ENCODE measurements at places on chromosomes 5 and 9.

DNA sequence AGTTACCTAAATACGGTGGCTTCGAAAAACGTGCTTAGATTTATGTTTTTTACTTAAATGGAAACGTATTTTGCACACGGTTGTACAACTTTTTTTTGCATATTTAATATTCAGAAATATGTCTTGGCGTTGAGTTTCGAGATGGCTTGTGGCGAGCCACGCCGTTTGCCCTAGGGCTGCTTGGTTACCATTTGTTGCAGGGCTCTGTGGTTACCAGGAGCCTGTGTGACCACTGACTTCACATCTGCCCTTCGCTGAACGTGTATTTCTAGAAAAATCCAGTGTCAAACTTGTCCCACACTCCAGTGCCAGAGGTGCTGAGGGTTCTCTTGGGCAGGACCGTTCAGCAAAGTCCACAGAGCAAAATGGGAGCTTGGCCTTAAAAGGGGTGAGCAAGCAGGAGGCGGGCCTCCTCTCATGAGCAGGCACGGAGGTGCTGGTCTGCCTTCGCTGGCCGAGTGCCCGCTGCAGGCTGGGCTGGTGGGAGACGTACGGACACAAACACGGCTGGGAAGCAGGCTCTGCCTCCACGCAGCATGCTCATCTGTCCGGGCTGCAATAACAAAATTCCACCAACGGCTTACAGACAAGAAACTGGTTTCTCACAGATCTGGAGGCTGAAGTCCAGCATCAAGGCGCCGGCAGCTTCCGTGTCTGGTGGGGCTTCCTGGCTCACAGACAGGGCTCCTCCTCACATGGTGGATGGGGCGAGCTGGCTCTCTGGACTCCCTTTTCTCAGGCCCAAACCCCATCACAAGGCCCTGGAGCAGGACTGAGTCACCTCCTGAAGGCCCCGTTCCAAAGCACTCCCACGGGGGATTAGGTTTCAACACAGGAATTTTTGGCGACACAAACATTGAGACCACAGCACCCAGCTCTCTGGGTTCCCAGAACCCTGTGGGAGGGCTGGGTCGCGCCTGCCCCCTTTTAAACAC lies 5.4 kb downstream of the MRPL36 start:
- DNase-seq: no peak

- no peak for DNase-seq
These were observed 12.3 kb downstream of the GPBP1 start for GRCh38 chr5:57186194-57186593.

DNA sequence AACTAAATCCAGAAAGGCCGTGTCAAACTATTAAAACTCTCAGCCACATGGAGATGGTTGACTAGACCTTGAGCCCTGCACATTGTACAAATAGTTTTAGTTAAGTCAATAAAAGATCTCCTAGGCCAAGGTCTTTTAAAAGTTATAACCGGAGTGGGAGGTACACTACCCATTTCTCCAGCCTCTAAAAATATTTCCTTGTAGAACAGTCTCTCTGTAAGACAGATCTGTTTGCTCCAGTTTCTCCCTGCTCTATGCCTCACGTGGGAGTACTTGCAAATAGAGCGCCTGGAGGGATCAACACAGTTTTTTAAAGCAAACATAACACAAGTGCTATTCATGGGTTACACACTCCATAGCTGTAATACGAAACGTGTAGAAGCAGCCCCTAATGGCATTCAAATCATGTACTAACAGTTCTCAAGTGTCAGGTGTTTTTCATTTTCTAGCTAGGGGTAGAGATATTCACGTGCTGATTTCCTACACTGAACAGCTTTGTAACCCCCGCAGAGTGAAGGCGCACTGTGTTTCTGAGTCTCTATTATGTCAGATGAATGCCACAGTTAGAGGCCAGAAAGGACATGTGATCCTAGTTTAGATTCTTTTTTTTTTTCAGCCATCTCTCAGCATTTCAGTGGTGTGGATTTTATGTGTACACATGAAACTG lies 703.4 kb upstream of the GRAMD2B start:
- no peak for DNase-seq

GRCh38 chr9:33128570-33128969 lies 38.6 kb downstream of the B4GALT1 start:
- DNase-seq: no peak

DNA sequence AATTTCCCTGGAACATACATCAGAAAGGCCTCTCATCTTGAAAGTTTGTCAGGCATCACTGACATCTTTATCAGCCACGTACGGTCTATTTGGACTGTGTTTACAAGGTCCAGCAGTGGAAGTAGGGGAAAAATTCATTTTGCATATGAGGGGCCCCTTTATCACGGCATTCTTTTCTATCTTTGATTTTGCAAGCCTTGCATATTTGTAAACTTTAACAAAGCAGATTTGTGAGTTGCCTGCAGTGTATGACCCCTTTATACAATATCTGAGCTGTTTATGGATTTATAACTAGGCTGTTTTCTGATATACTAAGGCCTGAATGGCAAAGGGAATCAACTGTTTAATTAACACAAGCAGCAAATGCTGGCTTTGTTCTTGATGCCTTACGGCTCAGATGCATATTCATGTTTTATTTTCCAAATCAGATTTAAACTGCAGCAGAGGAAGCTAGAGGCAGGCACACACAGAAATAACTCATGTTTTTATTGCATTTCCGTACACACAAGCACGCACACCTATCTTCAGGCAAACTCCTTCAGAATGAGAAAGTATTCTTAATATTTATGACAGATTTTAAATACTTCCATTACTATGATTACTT lies 61.1 kb downstream of the CD180 start:
- no peak for DNase-seq

- DNase-seq: no peak
These were observed 41.5 kb downstream of the BOD1 start for GRCh38 chr5:173574983-173575382.

GRCh38 chr9:2745560-2746380 lies 28.5 kb downstream of the KCNV2 start:
- DNase-seq: no peak

DNA sequence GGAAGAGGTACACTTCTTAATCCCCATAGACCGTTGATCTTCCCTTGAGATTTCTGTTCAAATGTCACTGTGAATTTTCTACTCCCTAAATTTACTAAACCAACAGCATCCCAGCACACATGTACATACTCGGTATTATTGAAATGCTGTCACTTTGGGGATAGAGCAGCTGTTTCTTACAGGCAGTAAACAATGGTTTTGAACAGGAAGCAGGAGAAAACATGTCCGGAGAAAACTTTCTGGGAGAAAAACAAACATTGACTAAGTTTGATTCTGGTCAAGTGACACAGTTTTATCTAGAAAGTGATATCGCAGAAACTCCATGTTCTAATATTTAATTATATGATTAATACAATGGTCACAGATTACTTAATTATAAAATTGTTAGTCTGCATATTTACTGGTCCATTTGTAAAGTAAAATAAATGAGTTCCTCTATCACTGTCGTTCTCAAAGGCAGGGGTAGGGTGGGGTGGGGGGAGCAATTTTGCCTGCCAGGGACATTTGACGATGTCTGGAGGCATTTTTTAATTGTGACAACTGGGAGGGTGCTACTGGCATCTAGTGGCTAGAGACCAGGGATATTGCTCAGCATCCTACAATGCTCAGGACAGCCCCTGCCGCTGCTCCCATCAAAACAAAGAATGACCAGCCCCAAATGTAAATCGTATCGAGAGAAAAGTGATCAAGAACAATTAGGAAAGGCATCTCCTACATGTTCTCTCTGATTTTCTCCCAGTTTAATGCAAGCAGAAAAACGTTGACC lies 12.2 kb downstream of the TAS2R1 start:
- DNase-seq: no peak

- DNase-seq: no peak
These were observed 744 bp downstream of the OTULIN start for GRCh38 chr5:14665101-14665822.

DNA sequence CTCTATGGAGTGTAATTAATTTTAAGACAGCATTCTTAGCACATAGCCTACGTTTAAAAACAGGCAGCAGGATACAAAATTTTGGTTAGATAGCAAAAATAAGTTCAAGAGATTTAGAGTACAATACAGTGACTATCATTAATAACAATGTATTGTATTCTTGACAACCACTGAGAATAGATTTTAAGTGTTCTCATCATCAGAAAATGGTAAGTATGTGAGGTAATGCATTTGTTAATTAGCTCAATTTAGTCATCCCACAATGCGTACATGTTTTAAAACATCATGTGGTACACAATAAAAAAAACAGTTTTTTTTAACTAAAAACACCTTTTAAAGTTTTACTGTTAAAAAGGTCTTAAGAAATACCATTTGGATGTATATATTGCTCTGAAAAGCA lies 94.2 kb downstream of the MUSK start:
- no peak for DNase-seq

GRCh38 chr5:106363578-106363977 lies 1307.2 kb downstream of the EFNA5 start:
- no peak for DNase-seq

GRCh38 chr5:10229306-10230048 lies 20.2 kb downstream of the ATPSCKMT start:
- DNase-seq: no peak

DNA sequence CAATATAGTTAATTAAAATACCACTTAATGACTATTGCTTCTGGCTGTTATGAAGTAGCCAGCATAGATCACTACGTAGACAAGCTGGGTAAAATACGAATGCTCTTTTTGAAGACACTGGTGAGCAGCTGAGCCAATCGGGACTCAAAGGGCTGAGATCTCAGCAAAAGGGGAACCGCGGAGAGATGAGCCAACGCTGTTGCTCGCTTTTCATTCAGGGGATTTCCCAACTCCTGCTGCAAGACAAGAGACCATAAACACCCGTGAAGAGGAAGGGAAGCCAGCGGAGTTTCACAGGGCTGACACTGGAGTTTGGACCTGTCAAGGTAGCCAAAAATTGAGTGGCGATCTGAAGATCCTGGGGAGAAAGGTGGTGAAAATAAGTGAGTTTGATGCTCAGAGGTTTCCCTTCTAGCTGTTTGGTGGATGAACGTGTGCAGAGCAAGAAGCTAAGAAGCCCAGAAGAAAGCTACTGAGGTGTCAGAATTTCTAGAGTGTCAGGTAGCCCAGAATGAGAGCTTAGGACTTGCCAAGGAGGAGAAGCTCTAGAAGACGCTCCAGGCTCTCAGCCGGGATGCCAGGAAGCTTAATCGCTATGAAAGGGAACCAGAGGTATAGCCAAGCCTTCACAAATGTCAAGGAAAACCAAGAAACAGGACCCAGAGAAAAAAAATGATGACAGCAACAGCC lies 79.6 kb upstream of the RNU6ATAC start:
- no peak for DNase-seq
